ENCODE measurements at places on chromosomes 4 and X. TPM values are rescaled to one million over a fixed set of nuclear protein-coding genes. Genes with fewer than 3 reads are reported as not detected.

Gene ARL9
- total RNA-seq = 0.28 TPM

Gene NEIL3
- total RNA-seq = 1.3 TPM

Gene ZFP92
- 0.28 TPM for total RNA-seq

Gene GABRB1
- 0.18 TPM for total RNA-seq

Gene COL4A5
- total RNA-seq = 102 TPM

Gene N4BP2
- total RNA-seq = 3.9 TPM

Gene CT47B1
- not detected for total RNA-seq

Gene CXXC4
- 0.09 TPM for total RNA-seq

Gene TCEAL5
- total RNA-seq = not detected

Gene KIT
- total RNA-seq = 0.43 TPM

Gene ITIH6
- total RNA-seq = not detected

Gene WWC2
- total RNA-seq = 26.3 TPM

Gene CLTRN
- 0.28 TPM for total RNA-seq

Gene MAGEA2B
- total RNA-seq = not detected

Gene RAB41
- total RNA-seq = not detected

Gene VCX3A
- not detected for total RNA-seq

Gene SULT1B1
- under 0.01 TPM for total RNA-seq

Gene ASB9
- 0.57 TPM for total RNA-seq

Gene NDP
- 0.28 TPM for total RNA-seq

Gene MSANTD1
- total RNA-seq = 0.74 TPM

Gene CTSO
- total RNA-seq = 22.0 TPM

Gene CENPI
- total RNA-seq = 2.8 TPM

Gene CT45A3
- not detected for total RNA-seq

Gene NKX1-1
- total RNA-seq = not detected

Gene ADGRG4
- total RNA-seq = not detected

Gene GPR101
- not detected for total RNA-seq

Gene ADAM29
- total RNA-seq = under 0.01 TPM

Gene DSPP
- not detected for total RNA-seq

Gene FATE1
- total RNA-seq = not detected

Gene ESX1
- not detected for total RNA-seq

All from smooth muscle cell of bladder (primary cell).